Hematopoietic multipotent progenitor cell (in vitro differentiated cells): ENCODE measurements at places on chromosomes 3 and 15.

- no peak for DNase-seq
Measured at GRCh38 chr3:15368561-15369135, 36.3 kb upstream of the SH3BP5 start.

GRCh38 chr3:80492162-80492561 is 724.4 kb upstream of the ROBO1 start:
- no peak for DNase-seq

DNA sequence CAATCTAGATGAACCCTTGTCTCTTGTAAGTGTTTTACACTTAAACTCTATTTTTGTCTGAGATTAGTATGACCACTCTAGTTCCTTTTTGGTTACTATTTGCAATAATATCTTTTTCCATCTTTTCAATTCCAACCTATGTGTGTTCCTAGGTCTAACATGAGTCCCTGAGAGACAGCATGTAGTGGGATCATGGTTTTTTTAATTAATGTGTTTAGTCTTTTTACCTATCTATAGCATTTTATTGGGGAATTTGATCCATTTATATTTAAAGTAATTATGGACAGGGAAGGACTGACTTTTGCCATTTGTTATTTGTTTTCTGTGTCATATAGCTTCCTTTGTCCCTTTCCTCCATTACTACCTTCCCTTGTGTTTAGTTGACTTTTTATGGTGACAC is 21.7 kb downstream of the TNFSF10 start:
- no peak for DNase-seq

GRCh38 chr3:157590273-157590672 is 87.1 kb upstream of the VEPH1 start:
- DNase-seq, result no peak

GRCh38 chr15:44193651-44194322 is 1.3 kb downstream of the FRMD5 start:
- DNase-seq, result peak; percentile 3

DNA sequence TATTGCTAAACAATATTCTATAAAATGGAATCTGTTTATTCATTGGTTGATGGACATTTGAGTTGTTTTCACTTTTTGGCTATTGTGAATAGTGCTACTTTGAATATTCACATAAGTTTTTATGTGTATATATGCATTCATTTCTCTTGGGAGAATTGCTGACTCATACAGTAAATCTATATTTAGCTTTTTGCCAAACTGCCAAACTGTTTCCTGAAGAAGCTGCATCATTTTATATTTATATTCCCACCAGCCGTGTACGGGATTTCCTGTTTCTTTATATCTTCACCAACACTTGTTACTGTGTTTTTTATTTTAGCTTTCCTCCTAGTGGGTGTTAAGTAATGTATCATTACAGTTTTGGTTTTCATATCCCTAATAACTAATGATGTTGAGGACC is 12.5 kb upstream of the TCAIM start:
- no peak for DNase-seq

GRCh38 chr15:51887887-51888592 is 58.6 kb downstream of the TMOD3 start:
- no peak for DNase-seq

- no peak for DNase-seq
Measured at GRCh38 chr3:100540791-100541334, 48.4 kb downstream of the TMEM45A start.

DNA sequence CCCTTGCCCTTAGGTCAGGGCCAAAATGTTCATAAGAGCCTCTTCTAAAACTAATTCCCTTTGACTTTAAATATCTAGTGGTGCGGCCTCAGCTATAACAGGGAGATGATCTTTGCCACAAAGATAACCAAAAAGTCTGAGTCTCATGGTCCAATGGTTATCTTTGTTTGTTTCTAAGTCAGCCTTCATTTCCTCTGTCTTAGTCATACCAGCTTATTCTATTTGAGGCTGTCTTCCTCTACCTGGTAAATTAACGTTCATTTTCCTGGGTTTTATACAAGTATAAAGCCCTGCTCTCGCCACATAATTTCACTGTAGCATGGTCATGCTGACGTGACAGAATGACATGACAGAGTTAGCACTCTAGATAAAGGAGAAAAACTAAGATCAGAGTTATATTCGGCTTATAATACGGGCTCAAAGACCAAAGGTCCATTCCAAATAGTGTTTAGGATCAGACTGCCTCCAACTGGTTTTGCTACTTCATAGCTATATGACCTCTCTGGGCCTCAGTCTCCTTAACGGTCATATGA is 18.4 kb downstream of the ZNF860 start:
- DNase-seq, result no peak

GRCh38 chr3:7692866-7693265 is 808.8 kb upstream of the LMCD1 start:
- no peak for DNase-seq

DNA sequence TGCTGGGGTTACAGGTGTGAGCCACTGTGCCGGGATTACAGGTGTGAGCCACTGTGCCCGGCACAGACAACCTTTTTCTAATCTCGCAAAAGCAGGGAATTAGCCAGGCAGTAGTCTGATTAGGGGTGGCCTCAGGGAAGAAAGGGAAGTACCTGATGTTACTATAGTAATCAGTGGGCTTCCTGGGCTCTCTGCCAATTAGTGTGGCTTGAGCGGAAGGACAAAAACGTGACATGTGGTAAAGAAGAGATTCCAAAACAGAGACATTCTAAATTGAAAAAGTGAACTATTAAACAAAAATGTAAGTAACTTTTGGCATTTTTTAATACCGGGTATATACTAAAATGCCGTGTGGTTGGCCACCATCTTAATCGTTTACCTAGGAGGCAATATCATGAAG is 48.1 kb downstream of the CFAP20DC start:
- DNase-seq, result no peak

DNA sequence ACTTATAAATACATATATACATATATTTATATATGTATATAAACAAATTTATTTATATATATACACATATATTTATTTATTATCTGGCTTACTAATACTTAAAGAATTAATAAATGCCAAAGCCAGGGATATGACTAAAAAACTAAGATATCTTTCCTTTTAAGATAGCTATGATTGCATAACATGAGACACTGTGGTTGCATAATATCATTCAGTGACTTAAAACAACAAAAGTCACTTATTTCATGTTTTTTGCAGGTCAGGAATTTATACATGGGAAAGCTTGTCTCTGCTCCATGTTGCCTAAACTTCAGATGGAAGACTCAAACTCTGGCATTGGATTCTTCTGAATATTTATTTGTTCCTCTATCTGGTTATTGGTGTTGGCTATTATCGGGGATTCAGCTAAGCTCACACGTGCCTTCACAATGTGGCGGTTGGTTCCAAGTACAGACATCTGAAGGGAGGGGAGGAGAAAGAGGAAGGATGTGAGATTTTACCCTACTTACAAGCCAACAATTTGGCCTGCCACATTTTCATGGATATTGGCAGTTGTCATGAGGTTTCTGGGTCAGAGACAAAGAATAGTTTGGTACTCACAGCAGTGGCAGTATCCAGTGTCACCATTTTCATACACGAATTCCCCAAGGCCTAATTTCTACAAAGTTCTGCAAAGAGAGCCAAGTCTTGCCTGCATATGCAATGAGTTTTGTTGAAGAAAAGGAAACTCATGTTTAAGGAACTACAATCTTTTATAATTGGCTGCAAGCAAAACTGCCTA is 381.6 kb downstream of the EPHA3 start:
- DNase-seq, result no peak

GRCh38 chr3:178634975-178635374 is 98.7 kb downstream of the KCNMB2 start:
- DNase-seq, result no peak

DNA sequence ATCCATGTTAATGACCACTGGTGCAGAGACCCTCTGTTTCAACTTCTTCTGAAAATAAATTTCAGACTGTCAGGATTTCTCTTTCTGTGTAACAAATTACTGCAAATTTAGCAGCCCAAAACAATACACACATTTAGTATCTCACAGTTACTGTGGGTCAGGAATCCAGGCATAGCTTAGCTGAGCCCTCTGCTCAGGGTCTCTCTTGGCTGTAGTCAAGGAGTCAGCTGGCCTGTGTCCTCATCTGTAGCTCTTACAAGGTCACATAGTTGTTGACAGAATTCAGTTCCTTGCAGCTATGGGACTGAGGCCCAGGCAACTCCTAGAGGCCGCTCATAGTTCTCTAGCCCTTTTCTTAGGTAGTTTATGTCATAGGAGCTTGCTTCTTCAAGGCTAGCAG is 51.9 kb downstream of the NKIRAS1 start:
- no peak for DNase-seq

- DNase-seq, result no peak
Measured at GRCh38 chr3:193710286-193711165, 117.5 kb downstream of the OPA1 start.

GRCh38 chr15:77682564-77682963 is 49.9 kb upstream of the LINGO1 start:
- no peak for DNase-seq

- no peak for DNase-seq
Measured at GRCh38 chr15:24940236-24940635, 14.6 kb upstream of the SNRPN start.

- no peak for DNase-seq
Measured at GRCh38 chr3:53311882-53312281, 35.5 kb downstream of the DCP1A start.

GRCh38 chr3:61684386-61684785 is 123.0 kb downstream of the PTPRG start:
- DNase-seq, result no peak

GRCh38 chr3:88640581-88640980 is 466.8 kb upstream of the EPHA3 start:
- DNase-seq, result no peak

GRCh38 chr3:4546346-4547178 is 53.4 kb downstream of the ITPR1 start:
- no peak for DNase-seq

- no peak for DNase-seq
Measured at GRCh38 chr3:196650740-196651311, 11.3 kb downstream of the NRROS start.

- DNase-seq, result no peak
Measured at GRCh38 chr3:106965307-106965706, 411.9 kb upstream of the CCDC54 start.

DNA sequence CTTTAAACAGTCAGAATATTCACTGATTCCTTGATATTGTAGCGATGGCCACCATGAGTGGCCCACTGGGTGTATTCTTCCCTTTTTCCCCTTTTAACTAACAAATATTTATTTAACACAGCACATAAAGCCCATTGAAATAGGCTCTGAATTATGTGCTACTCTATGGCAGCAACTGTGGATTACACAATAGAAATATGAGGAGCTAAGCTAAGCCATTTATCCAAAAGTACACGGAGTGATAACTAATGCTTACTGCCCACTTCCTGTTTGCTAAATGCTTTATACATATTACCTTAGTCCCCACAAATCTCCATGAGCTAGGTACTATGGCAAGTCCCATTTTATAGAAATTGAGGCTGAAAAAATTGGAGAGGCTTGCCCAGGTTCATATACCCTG is 17.9 kb downstream of the ILDR1 start:
- DNase-seq, result no peak

DNA sequence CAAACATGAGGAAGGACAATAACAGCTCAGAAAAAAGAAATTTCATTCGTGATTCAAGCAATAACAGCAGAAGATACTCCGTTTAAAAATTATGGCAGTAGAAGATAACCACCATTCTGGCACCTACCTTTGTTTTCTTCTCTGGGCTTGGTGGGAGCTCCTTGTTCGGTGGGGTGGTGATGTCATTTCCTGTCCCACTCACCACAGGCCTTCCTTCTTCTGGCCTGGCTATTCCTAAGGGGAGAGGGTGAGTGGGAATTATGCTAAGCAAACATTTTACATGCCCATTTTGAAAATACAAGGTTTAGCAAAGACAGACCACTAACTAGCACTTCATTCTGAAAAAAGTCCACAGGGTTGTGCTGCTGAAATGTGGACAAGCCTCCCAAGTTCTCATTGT is 74.4 kb downstream of the DHX30 start:
- no peak for DNase-seq

DNA sequence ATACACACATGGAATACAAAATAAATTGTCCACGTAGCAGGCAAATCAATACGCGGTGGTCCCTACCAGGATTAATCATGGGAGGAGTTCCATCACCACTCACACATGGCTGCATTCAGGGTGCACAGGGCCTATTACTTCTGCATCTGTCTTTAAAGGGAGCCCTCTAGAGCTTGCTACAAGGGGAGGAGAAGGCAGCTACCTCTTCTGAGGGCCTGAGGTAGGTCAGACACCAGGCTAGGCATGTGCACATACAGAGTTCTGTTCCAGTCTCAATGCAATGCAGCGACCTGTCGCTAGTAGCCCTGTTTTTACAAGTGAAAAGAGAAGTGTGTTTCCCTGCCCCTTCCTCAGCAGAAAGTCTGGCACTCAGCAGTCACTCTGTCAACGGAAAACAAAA is 102.7 kb downstream of the ROBO2 start:
- DNase-seq, result no peak

- DNase-seq, result no peak
Measured at GRCh38 chr3:14212032-14212431, 33.4 kb downstream of the LSM3 start.

DNA sequence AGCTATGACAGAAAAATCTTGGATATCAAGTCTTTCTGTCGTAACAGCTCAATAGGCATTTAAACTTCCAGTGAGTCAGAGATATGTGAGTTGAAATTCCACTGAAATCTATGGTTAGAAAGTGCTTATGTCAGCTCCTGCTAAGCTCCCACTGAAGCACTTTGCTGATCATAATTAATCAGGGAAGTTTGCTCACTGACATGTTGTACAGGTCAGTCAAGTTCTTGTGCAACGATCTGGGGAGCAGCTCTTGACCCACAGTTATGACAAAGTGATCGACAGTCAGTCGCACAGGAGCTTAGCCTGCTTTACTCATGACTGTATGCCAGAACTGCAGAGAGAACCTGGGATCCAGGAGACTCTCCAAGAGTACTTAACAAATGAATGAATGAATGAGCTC is 453.5 kb downstream of the SOX2 start:
- DNase-seq, result no peak

DNA sequence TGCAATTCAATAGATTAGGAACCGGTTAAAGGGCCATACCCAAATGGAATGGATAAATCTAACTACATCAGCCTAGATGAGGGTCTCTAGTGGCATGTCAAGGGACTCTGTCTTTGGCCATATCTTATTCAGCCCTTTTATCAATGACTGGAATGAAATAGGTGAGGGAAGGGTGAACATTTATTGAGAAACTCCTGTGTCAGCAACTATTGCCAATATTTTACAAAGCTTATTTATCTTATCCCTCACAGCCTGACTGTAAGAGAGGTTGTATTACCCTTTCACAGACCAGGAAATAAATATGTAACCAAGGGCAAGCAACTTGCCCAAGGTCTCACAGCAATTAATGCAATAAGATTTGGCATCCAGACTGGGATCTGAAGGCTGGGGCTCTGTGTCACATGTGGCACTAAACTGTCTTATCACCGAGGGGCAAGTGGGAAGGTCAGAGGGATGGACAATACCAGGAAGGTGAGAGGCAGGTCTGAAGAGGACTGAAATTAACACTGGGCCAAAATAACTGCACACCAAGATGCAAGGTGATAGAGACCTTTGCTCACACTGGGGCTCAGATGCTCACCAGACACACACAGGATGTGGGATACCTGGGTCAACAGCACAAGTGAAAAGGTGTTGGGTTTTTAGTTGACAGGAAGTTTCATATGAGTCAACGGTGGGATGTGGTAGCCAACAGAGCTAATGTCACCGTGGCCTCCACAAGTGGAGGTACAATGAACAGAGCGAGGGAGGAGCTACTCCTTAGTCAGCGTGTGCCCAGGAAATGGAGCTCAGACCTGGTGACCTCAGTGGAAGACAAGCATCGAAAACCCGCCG is 261.3 kb downstream of the RPLP1 start:
- peak; percentile 47 for DNase-seq

- DNase-seq, result no peak
Measured at GRCh38 chr3:66483409-66483906, 17.4 kb downstream of the LRIG1 start.
